ENCODE measurements at places on chromosomes 2 and 18.

- no peak for DNase-seq
Measured at GRCh38 chr2:207385903-207386302, 143.9 kb upstream of the CREB1 start.

GRCh38 chr18:24988253-24988840 lies 363.6 kb downstream of the ZNF521 start:
- no peak for DNase-seq

GRCh38 chr2:161273038-161273760 lies 35.0 kb upstream of the PSMD14 start:
- DNase-seq: peak; percentile 6

GRCh38 chr2:221134718-221135117 lies 437.4 kb downstream of the EPHA4 start:
- no peak for DNase-seq

- DNase-seq: no peak
Measured at GRCh38 chr2:50902365-50902764, 129.6 kb downstream of the NRXN1 start.

DNA sequence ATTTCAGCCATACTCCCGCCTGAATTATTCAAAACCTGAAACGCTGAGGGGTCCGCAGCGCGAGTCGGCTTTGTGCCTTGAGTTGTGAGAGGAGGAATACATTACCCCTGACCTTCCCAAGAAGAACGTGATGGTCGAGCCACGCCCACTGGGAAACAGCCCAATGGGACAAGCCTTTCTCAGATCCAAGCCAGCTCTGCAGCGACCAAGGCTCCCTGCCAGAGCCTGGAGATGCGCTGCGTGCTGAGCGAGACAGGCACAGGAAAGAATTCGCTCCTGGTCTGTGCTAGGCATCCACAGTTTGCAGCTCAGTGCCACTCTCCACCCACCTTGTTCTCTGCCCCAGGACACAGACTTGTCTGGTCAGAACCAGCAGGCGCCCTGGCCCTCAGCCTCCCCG lies 74.1 kb upstream of the GLI2 start:
- DNase-seq: no peak

- DNase-seq: no peak
Measured at GRCh38 chr2:59655809-59656208, 897.6 kb downstream of the BCL11A start.

DNA sequence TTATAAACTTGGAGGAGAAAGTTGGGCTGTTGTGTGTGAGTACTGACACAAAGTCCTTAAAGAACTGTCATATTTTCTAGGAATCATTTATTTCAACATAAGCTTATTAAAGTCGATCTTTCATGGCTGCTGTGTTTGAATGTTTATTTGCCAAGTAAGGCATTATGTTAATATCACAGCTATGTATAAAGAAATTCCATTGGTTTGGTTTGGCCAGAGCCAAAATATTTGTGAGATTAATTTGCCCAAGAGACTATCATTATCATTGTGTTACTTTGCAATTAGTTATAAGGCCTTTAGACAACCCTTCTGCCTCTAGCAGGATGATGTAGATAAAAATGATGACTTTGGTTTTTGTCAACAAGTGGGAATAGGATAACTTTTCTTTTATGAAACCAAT lies 240.6 kb upstream of the NT5C1B start:
- no peak for DNase-seq

GRCh38 chr2:102449370-102449974 lies 23.6 kb upstream of the SLC9A4 start:
- no peak for DNase-seq

DNA sequence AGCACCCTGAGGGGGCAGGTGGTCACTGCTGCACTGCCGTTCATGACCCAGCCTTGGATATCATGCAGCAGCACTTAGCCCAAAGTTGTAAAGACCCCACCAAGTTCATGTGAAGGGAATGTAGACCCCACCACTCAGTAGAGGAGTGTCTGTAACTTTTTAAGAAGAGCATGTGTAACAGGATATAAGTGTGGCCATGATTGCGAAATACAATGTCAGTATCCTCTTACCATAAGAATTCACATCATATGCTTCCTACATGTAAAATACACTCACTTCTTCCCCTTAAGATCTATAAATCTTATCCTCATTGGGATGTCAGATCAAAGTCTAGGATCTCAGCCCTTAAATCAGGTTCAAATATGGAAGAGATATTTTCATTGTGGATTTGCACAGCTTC lies 276.9 kb downstream of the PTPRM start:
- DNase-seq: no peak

DNA sequence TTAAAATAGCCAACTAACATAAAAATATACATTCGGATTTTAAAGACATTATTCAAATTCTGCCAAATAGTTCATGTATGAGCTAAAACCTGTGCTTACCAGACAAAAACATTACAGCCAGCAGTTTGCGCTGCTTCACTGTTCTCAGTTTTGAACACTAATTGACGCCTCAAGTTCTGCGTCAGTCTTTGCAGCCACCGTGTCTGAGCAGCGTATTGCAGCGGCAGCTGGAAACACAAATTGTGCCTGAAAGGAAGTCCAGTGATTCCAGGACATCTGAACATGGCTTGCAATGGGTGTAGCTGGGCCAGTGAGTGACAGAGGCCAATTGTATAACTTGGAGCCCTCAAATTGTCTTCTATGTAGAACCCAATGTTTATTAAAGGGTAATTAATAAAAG lies 267.6 kb downstream of the TFCP2L1 start:
- DNase-seq: no peak

DNA sequence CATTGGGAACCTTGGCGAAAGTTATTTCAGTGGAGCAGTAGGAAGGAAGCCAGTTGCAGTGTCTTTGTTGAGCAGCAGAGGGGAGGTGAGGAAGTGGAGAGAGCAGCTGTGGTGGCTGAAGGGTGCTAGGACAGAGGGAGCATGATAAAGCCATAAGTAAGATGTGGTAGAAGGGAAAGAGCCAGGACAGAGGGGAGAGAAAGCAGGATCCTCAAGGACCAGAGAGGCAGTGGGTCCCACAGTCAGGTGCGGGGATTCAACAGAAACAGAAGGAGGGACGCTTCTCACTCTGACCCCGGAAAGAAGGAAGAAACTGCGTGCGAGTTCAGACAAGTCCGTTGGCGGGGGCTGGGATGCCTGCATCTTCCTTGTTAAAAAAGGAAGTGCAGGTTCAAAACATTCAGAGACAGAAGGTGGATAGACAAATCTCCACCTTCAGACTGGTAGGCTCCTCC lies at the start of gene CXCR2:
CXCR2 (plus strand) TSS at position 403 of the 455 bp plus-strand sequence. CDS start 8,774 bp downstream, outside the sequence.
- DNase-seq: no peak

DNA sequence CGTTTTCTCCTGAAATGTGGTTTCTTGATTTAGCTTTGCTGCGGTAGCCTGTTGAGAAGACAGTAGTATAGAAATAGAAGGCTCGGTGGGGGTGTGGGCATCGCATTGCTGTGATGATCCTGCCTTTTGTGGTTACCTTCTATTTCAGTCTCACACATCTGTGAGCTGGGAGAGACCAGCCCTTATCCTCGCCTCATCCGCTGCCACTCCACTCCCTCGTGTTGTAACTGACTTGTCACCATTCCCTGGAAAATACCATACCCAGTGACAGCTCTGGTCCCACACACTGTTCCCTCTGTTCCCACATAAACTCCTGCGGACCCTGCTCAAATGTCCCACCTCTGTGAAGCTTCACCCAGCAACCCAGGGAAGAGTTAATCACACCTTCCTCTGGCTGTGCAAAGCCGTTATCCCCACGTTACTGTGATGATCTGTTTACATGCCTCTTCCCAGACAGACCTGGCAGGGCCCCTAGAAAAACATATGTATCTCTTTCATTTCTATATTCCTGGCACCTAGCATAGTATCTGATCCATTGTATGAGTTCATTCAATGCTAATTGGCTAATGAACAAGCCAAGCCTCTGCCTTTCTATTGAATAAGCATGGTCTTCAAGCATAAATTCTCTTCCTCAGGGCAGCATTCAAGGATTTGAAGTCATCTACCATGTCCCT lies 114.6 kb downstream of the MAPK4 start:
- DNase-seq: no peak

DNA sequence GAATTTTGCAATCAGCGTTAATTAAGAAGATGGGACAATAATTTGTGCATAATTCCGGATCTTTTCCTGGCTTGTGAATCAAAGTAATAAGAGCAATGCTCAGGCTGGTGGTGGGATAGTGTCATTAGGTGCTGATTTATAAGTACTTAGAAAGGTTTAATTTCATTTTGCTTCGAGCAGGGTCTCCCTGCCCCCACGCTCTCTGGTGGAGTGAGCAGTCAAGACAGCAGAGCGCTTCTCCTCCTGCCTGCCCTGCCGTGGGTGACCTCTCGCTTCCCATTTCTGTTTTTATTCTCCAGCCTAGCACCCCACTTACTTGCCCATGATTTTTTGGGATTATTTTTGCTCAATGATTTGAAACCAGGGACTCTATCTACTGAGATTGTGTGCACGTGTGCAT lies 7.1 kb downstream of the ASB18 start:
- DNase-seq: no peak

DNA sequence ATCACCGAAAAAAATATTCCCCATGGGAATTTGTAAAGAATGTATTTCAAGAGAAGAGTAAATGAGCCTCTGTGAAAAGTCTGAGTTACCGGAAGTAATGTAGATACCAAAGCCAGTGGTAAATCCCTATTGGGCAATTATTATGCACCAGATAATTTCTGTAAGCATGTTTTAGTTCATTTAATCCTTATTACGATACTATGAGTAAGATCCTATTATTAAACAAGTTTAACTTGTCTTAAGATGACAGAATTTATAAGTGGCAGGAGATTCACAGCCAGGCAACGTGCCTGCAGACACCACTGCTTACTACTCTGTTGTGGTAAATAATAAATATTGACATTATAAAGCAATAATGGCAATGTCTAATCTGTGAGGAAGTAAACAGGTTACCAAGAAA lies 280.8 kb upstream of the RGPD4 start:
- no peak for DNase-seq

DNA sequence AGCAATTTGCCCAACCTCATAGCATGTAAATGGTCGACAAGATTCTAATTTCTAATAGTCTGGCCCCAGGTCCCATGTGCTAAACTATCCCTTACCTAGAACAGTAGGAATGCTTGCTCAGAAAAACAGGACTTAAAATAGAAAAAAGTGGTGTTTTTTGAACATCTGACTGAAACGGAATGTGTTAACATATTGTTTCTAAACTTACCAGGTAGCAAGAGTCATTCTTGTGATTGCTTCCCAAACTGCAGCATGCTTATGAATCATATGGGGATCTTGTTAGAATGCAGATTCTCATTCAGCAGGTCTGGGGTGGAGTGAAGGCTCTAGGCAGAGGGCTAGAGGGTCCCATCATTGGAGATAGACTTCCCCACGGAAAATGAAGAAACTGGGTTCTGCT lies 5.8 kb upstream of the SLC20A1 start:
- no peak for DNase-seq

DNA sequence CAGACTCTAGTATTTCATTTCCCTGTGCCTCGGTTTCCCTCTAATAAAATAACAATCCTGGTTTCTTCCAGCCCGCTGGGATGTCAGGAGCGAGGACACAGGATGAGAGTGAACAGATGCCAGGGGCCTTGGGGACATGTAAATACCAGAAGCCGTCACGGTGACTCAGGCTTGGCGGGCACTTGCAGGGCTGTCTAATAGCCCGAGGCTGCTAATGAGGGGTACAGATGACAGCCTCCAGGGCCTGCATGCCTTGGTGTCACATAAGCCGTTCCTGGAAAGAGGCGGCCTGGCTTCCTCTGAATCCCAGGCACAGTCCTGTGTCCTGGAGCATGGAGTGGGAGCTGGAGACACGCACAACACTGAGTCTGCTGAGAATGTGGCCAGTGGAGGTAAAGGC lies 28.2 kb downstream of the HS1BP3 start:
- DNase-seq: no peak

DNA sequence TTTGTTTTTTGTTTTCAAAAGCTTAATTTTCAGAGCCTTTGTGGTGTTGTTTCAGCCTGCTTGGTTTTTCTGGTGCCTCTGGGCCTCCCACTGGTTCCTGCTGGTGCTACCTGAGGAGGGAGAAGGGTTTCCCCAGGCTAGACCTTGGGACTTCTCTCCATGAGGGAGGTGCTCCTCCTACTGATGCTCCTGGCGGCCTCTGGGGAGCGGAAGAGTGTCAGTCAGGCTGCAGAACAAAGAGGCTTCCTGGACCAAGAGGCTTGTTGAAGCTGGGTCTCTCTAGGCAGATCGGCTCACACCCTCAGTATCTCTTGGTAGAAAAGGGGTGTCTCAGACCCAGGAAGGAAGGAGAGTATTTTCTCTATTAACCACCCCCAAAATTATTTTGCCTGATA lies 32.2 kb downstream of the RFX8 start:
- DNase-seq: no peak

- DNase-seq: no peak
Measured at GRCh38 chr2:45849491-45850283, 198.2 kb downstream of the PRKCE start.

GRCh38 chr2:166627893-166628292 lies 133.8 kb upstream of the SCN7A start:
- no peak for DNase-seq

GRCh38 chr2:176390276-176391147 lies 121.3 kb downstream of the MTX2 start:
- no peak for DNase-seq

GRCh38 chr18:12328179-12328823 lies 20.3 kb downstream of the TUBB6 start:
- no peak for DNase-seq

- no peak for DNase-seq
Measured at GRCh38 chr2:65161551-65162100, 31.7 kb upstream of the RAB1A start.

- DNase-seq: no peak
Measured at GRCh38 chr2:50538147-50538546, 493.8 kb downstream of the NRXN1 start.

DNA sequence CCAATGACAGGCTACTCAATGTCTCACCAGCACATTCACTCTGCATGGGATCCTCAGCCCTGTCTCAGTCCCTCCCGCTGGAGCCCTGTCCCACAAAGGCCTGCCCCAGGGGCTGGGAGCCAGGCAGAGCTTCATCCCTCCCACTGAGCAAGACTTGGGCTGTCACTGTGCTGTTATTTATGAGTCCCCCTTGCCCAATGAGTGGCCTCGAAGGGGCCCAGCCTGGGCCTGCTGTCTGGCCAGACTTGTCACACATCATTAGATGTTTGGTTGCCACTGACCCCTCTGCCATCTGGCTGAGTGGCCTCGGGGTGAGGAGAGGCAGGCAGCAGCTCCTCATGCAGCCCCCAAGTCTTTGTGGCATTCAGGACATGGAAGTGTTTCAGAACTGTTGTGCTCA lies 330.6 kb upstream of the SKOR2 start:
- DNase-seq: no peak

- DNase-seq: no peak
Measured at GRCh38 chr18:61323951-61324350, 9.3 kb upstream of the CDH20 start.

- no peak for DNase-seq
Measured at GRCh38 chr2:80968450-80968849, 663.9 kb upstream of the LRRTM1 start.

DNA sequence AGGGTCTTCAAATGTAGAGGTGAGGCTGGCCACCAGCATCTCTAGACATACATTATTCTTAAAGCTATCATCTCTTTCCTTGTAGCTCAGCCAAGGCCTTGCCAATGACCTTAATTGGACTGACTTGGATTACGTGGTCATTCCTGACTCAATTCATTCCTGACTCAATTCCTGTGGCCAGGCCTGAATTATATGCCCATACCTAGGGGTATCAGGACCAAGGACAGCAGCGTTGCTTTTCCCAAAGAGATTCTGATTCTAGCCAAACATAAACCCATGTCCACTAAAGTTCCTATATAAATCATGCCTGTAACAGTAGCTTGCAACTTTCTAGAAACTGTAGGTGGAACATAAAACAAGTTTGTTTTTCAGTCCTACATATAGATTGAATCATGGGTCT lies 231.7 kb downstream of the ARL6IP6 start:
- no peak for DNase-seq
